Thymus (tissue), 14 donors: ENCODE measurements at places on chromosomes 2 and 18. TPM values are rescaled to one million over a fixed set of nuclear protein-coding genes. Genes with fewer than 3 reads are reported as not detected.

DNA sequence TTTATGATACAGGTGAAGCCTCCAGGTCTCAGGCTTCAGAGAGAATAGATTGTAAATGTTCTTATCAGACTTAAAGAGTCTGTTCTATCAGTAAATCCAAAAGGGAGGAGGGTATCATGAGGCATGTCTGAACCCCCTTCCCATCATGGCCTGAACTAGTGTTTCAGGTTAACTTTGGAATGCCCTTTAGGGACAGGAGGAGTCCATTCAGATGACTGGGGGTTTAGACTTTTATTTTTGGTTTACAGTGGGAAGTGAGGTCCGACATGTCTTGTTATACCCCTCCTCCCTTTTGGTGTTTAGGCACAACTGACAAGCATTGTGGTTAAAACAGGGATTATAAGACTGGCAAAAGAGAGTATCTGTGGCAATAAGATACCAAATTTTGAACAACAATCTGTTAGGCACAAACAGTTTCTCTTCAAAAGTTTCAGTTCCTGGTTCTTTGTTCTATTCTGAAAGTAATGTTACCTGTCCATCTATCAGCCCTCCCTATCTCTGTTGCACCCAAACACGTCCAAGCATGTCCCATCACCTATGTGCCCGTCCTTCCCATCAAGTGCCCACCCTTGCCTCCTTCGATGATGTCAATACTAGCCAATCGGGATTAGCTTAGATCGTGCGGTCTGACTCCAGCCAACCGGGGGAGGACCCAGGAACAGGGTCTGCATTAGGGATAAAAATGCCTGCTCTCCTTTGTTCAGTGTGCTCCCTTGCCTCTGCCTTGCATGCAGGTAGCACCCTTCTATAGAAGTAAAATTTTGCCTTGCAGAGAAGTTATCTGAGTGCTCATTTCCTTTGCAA, 16.4 kb downstream of the TCF23 start:
- no peak for DNase-seq

DNA sequence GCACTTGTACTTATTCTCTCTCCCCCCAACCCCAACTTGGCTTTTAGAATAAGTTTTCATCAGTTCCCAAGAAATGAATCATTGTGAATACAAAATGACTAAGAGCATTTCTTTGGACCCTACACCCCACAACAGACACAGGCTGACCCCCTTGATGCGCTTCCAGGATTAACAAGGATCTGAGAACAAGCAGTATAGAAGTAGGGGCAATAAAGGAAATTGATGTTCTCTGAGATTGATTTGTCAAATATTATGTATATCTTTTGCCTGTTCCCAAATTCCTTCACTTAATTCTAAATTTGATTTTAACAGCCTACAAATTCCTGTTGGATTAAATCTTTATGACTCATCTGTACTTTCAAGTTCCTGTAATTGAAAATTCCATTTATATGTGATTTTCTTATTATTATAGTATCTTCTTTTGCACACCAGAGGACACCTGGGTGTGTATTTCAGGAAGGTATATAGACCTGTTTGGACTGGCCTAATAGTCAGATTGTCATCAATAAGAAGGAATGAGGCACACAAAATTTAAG, 10.2 kb upstream of the PTPN4 start:
- DNase-seq, result no peak

- DNase-seq, result no peak
These were observed 1375.4 kb upstream of the CELF4 start for GRCh38 chr18:38940863-38941531.

- DNase-seq, result no peak
These were observed 45.1 kb downstream of the LBH start for GRCh38 chr2:30276455-30276911.

GRCh38 chr18:7822435-7823331, 255.6 kb downstream of the PTPRM start:
- DNase-seq, result peak; percentile 48

- DNase-seq, result no peak
These were observed 994 bp upstream of the LRATD1 start for GRCh38 chr2:14631406-14632040.

- no peak for DNase-seq
These were observed 135.0 kb upstream of the HNMT start for GRCh38 chr2:137829251-137829650.

DNA sequence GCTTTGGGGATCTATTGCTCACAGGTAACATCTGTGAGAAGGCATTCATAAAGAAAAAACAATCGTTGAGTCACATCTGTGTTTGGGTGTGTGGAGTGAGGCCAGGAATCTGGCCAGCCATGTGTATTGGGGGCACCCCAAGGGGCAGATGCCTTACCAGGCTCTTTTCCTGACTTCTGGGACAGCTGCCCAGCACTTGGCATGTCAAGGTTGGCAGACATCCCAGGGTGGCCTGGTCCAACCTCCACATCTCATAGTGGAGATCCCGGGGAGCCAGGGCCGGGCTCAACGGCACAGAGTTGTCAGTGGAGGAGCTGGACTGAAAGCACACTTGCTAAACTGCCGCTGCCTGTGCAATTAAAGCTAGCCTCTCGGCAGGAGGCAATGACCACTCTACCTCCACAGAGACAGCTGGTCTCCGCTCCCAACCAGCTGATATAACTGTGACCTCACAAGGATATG, 75.3 kb upstream of the MGAT4A start:
- DNase-seq, result no peak

DNA sequence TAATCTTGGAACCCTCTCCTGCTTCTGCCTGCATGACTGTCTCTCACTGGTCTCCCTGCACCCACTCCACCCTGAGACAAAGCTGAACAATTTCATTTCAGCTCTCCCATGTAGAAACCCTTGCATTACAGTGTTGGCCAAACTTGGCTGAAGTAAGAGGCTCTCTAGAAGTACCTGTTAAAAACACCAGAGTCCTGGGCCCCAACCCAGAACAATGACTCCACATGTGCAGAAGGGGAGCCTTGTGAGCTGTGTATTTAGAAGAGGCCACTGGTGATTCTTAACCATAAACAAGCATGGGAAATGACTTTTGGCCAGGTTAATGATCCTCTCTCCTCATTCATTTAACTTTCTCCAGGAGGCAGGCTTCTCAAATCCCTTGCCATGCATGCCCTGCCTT, 254.8 kb downstream of the SETBP1 start:
- no peak for DNase-seq

- no peak for DNase-seq
These were observed 44.9 kb downstream of the PTPN2 start for GRCh38 chr18:12839057-12839525.

GRCh38 chr2:225310745-225311144, 88.8 kb upstream of the NYAP2 start:
- no peak for DNase-seq

GRCh38 chr2:196249860-196250259, 78.5 kb upstream of the STK17B start:
- DNase-seq, result no peak

GRCh38 chr2:119684518-119684917, 5.5 kb downstream of the TMEM177 start:
- DNase-seq, result no peak

DNA sequence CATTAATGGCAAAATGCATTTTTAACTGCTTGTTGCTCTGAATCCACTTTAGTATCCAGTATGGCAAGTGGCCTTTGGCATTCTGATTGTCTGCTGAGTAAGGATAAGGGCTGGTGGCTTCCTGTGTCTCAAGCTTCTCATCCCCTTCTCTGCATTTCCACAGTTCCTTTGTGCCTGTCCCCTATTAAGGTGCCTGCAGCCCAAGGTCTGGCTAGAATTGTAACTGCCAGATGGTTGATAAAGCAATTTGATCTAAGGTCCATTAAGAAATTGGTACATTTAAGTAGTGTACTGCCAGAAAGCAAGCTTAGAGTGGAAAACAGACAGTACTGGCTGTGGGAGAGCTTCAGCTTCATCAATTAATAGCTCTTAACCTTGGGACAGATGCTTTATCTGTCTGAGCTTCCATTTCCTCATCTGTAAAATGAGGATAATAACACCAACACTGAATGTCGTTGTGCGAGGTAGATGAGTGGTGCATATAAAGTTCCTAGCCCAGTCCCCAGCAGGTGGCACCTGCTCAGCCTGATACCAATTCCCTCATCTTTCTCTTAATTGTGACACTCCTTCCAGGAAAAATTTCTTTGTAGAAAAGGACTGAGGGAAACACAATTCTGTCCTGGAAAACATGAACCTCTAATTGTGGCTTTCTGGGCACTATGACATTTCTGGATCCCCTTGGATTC, 570.6 kb upstream of the GCFC2 start:
- DNase-seq, result no peak

DNA sequence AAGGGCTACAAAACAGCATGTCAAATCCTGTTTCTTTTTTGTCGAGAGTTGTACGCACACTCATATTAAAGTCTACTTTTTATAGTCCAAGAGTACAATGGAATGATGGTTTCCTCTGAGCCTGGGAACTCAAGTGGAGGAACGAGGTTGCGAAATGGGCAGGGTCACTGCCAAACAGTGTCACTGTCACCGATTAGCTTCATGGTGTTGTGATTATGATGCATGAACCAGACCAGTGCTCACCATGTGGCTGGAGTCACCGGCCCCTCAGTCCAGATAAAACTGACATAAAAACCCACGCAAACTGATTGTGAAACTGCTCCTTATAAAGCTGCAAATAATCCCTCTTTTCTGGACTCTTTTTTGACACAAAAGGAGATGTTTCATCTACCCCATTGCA, 122.0 kb downstream of the COPS8 start:
- DNase-seq, result no peak

DNA sequence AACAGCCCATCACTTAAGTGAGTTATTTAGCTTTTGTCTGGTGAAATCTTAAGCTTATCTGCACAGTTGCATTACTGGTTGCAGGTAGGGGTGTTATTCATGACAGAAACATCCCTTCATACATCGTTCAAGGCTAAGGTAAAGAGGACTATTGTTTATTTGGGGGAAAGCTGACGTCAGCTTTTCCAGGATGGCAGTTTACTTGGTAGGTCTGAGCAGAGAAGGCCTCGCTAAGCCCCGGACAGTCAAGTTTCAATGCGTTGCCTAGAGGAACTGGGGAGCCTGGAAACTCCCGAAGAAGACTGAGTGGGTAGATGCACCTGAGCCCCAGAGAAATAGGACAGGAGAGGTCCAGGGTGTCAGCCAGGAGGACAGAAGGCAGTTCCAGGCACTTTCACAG, 2.2 kb downstream of the RNU4ATAC start:
- no peak for DNase-seq

- DNase-seq, result no peak
These were observed 50.4 kb downstream of the PLB1 start for GRCh38 chr2:28546242-28546641.

DNA sequence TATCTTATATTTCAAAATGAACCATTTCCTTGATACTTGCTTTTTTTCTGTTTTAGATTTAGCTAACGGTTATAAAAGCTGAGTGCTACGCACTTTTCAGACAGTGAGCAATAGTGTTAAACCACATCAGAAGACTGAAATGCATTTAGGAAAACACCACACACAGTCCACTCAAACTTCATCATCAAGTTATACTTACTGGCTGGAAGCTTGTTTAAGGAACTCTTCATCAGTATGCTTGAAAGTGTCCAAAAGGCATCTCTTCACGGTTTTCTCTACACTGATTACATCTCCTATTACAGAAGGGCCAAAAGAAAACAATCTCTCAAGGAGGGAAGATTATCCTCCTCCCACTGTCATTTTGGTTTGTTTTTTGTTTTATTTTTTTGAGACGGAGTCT, 19.7 kb downstream of the ILKAP start:
- no peak for DNase-seq

DNA sequence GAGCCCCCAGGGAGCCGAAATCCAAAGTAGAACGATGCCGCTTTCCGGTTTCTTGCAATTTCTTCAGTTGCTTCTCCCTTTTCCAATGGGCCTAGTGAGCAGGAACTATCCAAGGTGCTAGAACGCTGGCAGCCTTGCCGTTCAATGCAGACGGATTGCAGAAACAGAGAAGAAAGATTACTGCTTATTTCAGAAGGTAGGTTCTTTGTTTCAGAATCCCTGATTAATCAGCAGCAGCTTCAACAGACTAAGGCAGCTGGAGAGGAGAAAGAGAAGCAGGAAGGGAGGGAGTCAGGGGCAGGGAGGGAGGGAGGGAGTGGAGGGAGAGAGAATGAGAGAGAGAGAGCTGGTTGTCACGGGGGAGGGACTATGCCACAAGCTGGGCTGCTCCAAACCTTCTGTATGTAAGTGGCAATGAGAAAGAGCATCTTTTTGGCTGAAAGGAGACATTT, 576 bp downstream of the NYAP2 start:
- no peak for DNase-seq

GRCh38 chr2:228352048-228352447, 170.6 kb upstream of the SPHKAP start:
- DNase-seq, result no peak

GRCh38 chr2:164661349-164661748, 40.1 kb upstream of the GRB14 start:
- no peak for DNase-seq

DNA sequence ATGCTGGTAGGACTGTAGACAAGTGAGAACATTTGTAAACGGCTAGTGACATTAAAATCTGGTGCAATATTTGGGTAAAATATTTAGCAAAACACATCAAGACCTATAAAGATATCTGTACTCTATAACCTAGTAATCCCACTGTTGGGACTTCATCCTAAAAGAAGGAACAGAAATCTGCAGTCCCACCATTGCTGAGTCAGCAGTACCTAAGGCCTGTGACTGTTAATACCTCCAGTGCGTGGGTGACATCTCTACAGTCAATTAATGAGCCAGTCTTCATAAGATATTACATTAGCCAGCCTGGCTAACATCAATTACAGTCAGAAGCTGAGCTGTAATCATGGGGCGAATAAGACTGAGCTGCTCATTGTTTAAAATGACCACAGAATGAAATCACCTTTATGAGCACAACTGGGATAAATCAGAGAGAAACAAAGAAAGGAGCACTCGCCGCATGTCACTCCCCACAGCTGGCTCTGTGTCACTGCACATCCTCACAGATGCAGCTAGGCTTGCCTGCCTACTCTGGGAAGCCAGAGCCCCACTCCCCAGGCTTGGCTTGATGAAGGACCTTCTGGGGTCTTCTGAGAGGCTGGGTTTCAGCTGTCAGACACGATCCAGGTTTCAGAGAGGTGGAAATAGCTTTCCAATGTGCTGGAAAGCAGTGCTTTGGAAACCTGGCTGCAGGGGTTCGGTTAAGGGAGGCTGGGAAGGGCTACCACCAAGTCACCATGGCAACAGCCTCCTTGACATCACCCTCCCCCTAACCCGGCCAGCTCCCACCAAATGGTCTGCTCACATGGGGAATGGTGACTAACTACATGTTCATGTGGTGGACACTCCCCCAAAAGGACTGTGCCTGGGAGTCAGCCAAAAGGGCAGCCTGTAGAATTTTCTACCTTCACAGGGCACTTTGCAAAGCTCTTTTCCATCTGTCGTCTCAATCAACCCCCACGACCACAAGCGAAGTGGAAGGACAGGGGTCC, 145.0 kb downstream of the ZBTB7C start:
- no peak for DNase-seq

GRCh38 chr2:219592736-219593135, 4.9 kb upstream of the STK11IP start:
- no peak for DNase-seq

GRCh38 chr18:56517196-56517595, 121.2 kb downstream of the TXNL1 start:
- DNase-seq, result no peak

The SEMA4F gene
- 2.5 TPM for total RNA-seq

The PID1 gene
- total RNA-seq, result 1.0 TPM

The RAB6C gene
- total RNA-seq, result 0.05 TPM

The LYPD1 gene
- total RNA-seq, result 5.1 TPM

The CYS1 gene
- 0.19 TPM for total RNA-seq
